ENCODE measurements at places on chromosomes 3 and 15. TPM values are rescaled to one million over a fixed set of nuclear protein-coding genes. Genes with fewer than 3 reads are reported as not detected.

Gene PLEKHO2
- total RNA-seq: 16.1 TPM

- H3K27ac ChIP-seq: no peak overlapping the region
- no peak for DNase-seq
- no peak overlapping the region for H3K4me3 ChIP-seq
- no peaks in the 10 kb centered on the region for H3K4me1 ChIP-seq
Measured at GRCh38 chr3:94121161-94121560, 58.3 kb downstream of the NSUN3 start.

GRCh38 chr15:52255935-52256334 is 39.7 kb downstream of the MYO5C start:
- H3K36me3 ChIP-seq: no peaks in the 10 kb centered on the region
- H3K27me3 ChIP-seq: no peaks in the 10 kb centered on the region

Gene SERINC4
- total RNA-seq: 0.26 TPM

DNA sequence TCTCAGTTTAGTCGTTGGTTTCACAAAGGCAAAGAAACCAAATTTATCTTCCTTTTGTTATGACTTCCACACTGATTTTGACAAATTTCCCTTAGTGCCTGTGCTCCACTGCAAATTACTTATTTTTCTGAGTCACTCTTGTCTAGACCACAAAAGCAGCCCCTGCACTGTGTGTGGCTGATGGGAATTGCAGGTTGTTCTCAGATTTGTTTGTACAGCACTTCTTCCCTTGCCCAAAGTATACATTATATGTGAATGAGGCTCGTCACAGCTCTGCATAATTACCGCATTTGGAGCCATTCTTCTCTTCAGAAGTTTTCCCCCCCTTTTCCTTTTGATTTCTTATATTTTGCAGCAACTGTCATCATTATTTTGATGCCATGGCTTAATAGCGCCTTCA is 354.2 kb upstream of the IL12A start:
- no peak overlapping the region for H3K4me3 ChIP-seq
- DNase-seq: no peak
- no peaks in the 10 kb centered on the region for H3K4me1 ChIP-seq
- H3K27me3 ChIP-seq: no peaks in the 10 kb centered on the region

Gene CCR1
- 1.5 TPM for total RNA-seq

- H3K27me3 ChIP-seq: no peaks in the 10 kb centered on the region
- no peaks in the 10 kb centered on the region for H3K4me1 ChIP-seq
- DNase-seq: no peak
- H3K27ac ChIP-seq: no peak overlapping the region
Measured at GRCh38 chr3:127485396-127486170, 105.0 kb downstream of the TPRA1 start.

DNA sequence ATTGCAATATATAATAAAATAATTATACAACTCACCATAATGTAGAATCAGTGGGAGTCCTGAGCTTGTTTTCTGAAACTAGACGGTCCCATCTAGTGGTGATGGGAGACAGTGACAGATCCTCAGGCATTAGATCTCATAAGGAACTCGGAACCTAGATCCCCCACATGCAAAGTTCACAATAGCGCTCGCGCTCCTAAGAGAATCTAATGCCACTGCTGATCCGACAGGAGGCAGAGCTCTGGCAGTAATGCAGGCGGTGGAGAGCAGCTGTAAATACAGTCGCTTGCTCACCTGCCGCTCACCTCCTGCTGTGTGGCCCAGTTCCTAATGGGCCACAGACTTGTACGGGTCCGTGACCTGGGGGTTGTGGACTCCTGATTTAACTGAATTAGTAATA is 87.8 kb downstream of the P3H2 start:
- no peak overlapping the region for H3K27ac ChIP-seq
- no peaks in the 10 kb centered on the region for H3K27me3 ChIP-seq
- no peaks in the 10 kb centered on the region for H3K4me1 ChIP-seq
- DNase-seq: no peak

DNA sequence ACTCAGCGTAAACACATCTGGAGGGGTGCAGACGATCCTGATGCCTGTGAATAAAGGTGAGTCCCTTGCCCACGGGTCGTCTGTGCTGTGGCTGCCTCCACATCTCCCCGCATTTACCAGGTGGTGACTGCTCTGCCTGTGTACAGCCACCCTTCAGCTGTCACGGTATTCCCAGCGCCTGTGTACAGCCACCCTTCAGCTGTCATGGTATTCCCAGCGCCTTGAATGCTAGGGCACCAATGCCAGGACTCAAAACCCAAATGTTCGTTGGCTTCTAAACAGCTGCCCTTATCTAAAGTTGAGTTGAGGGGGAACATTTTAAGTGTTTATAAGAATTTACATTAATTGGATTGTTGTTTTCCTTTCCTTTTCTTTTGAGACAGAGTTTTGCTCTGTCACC is 27.4 kb downstream of the MAP6D1 start:
- DNase-seq: no peak
- H3K27me3 ChIP-seq: no peaks in the 10 kb centered on the region
- H3K36me3 ChIP-seq: peaks cover 40% of the 10 kb centered on the region
- H3K27ac ChIP-seq: no peak overlapping the region
- no peak overlapping the region for H3K4me3 ChIP-seq

GRCh38 chr3:13338996-13339395 is 81.1 kb downstream of the NUP210 start:
- peaks cover 87% of the 10 kb centered on the region for H3K36me3 ChIP-seq
- peaks cover 5% of the 10 kb centered on the region for H3K4me1 ChIP-seq
- H3K27ac ChIP-seq: no peak overlapping the region
- no peak overlapping the region for H3K4me3 ChIP-seq

Gene TERC
- 13.7 TPM for total RNA-seq

Gene GOLGA6D
- total RNA-seq: not detected

GRCh38 chr3:77048186-77048585 is 8.3 kb downstream of the ROBO2 start:
- no peaks in the 10 kb centered on the region for H3K27me3 ChIP-seq
- no peaks in the 10 kb centered on the region for H3K36me3 ChIP-seq
- no peak for DNase-seq
